ENCODE measurements at places on chromosomes 2 and 18. TPM values are rescaled to one million over a fixed set of nuclear protein-coding genes. Genes with fewer than 3 reads are reported as not detected.

DNA sequence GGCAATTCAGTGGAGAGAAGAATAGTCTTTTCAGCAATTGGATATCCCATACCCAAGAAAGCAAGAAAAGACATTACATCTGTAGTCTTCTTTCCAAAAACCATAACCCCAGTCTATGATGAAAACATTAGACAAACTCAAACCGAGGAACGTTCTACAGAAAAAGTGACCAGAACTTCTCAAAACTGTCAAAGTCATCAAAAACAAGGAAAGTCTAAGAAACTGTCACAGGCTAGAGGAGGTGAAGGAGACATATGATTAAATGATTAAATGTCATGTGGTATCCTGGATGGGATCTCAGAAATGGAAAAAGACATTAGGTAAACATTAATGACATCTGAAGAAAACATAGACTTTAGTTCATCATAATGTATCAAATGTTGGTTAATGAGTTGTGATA is 4.9 kb upstream of the USP40 start:
- no peak for DNase-seq

DNA sequence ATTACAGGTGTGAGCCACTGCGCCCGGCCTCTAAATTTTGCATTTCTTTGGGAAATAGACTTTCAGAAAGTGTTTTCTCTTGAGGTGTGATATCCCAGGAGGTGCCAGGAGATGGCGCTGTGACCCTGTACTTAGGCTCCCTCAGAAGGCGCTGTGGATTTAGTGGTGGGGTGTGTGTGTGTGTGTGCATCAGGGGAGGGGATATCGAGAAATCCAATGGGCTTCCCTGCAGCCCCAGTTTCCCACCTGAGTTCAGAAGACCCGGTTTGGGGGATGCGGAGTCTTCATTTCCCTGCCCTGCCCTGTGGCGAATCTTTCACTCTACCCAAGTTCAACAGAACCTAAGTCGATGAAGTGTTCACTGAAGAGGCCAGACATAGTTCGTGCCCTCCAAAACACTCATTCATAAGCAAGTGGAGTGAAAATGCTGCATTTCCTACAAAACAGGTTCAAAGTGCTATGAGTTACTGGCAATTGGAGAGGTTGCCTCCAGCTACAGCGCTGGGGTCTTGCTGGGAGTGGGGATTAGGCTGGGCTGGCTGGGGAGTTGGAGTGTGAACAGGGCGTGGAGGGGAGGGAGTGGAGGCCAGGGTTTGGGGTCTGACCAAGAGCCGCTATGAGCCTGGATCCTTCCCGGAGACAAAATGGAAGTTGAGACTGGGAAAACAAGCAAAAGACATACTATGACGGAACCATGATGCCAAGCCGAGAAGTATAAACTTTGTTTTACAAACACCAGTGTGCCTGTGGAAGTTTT is 6.5 kb upstream of the WNT6 start:
- DNase-seq = peak; percentile 64

DNA sequence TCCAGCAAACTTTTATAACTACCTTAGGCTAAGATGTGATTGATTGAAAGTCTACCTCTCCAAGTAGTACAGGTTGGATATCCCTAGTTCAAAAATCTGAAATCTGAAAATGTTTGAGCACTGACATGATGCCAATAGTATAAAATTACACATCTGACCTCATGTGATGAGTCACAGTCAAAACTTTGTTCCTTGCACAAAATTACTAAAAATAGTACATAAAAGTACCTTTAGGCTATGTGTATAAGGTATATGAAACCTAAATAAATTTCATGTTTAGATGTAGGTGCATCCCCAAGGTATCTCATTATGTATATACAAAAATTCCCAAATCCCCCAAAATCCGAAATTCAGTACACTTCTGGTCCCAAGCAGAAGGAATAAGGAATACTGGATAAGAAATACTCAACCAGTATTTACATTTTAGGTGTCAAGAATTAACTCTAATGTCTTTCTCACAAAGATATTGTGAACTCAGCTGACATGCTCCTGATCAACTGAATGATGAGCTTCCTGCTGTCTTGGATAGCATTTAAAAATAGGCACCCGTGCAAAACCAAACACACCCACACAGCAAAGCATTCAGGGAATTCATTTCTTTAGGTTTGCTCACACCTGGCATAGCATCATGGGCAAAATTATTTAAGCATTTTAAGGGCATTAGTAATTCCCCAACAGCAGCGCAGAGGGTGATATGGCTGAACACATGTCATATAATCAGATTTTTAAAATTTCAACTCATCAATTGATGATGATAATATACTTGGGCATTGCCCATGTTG is 497.4 kb upstream of the MEIS1 start:
- no peak for DNase-seq

MYL1 gene
- not detected for total RNA-seq

DNA sequence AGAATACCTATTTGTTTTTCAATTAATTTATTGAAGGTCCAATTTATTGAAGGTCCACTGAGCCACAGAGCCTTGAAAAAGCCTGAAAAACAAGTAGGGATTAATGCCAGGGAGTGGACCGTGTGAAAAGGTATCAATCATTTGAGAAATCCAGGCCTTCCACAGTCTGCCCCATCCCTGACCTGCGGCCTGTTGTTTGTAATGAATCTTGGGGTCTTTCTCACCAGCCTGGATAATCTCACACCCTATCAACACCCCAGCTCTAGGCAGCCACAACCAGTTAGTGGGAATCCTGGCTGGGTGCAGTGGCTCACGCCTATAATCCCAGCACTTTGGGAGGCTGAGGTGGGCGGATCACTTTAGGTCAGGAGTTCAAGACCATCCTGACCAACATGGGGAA is 47.8 kb downstream of the TNFRSF11A start:
- DNase-seq = no peak

CRYGD gene
- total RNA-seq = not detected

DNA sequence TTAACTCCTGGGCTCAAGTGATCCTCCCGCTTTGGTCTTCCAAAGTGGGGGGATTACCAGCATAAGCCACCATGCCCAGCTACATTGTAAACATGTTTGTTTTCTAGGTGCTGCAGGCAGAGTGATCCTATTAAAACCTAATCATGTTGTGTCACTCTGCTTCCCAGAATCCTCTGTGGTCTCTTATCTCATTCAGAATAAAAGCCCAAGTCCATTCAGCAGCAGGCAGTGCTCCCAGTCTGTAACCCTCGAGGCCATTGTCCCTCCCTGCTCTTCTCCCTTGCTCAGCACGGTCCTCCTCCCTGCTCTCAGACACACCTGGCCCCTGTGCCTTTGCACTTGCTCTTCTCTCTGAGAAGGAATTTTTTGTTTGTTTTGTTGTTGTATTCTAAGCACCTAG is 11.1 kb upstream of the CABYR start:
- no peak for DNase-seq

DNA sequence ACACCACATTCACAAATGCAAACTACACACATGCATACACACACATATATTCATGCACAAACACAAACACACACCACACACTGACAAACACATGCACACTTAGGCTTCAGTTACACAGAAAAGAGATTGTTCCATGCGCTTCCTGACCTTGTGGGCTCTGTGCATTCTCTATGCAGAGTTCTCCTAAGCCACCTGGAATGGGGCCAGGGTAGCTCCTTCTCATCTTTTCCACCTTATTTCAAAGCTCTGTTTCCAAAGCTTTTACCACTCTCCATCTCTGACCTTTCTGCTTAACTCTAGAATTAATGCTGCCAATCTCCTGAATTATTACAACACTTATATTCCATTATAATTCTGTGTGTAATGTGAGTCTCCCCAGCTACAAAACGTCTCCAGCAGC is 522.3 kb upstream of the MYT1L start:
- no peak for DNase-seq

DNA sequence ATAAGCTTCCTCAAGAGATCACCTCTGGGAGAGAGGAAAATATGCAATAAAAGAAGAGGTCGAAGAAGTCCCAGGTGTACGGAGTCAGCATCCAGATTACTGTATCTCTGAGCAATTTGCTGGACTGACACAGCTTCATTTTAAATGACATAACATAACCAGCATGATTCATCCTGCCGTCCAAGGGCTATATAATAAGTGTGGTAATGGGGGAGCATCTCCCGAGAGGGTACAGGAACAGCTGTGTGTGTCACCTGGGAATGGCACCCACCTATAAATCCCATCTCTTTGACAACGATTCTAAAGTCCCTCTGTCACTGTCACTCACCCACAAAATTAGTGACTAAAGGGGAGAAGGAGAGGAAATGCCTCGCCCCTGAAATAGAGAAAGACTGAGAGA is 19.3 kb upstream of the FZD7 start:
- no peak for DNase-seq

GRCh38 chr2:88603146-88603545 is 24.1 kb downstream of the EIF2AK3 start:
- no peak for DNase-seq

GRCh38 chr2:130327703-130328527 is 14.8 kb upstream of the IMP4 start:
- DNase-seq = no peak

GRCh38 chr2:176744146-176744545 is 468.4 kb upstream of the HNRNPA3 start:
- no peak for DNase-seq

DQX1 gene
- 0.51 TPM for total RNA-seq

GTF2A1L gene
- not detected for total RNA-seq

Data from activated B cell treated with CpG ODN at 0.5 μM for 24 hours (primary cell).